ENCODE measurements at places on chromosomes 11 and 22.

GRCh38 chr11:1009991-1010390 lies 26.5 kb downstream of the MUC6 start:
- no peak for DNase-seq

GRCh38 chr11:112558691-112559090 lies 298.0 kb upstream of the PLET1 start:
- no peak for DNase-seq

- no peak for DNase-seq
Observed at GRCh38 chr11:60477035-60477445, 15.5 kb upstream of the MS4A12 start.

DNA sequence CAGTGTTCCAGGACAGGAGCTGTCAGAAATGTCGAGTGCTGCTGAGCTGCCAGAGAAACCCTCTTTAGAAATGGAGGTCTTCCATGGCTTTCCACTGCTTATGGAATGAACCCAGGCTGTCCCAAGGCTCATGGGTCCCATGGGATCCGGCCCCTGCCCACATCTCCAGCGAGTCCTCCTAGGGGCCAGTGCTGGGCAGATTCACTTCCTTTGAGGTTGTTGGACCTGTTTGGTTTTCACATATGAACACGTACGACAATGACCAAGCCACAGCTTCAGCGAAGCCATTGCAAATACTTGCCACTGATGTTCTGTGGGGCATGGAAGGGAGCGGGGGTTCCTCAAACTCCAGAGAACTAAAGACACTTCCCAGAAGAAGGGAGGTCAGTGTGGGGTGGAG lies 483.3 kb downstream of the TBC1D22A start:
- DNase-seq, result no peak

DNA sequence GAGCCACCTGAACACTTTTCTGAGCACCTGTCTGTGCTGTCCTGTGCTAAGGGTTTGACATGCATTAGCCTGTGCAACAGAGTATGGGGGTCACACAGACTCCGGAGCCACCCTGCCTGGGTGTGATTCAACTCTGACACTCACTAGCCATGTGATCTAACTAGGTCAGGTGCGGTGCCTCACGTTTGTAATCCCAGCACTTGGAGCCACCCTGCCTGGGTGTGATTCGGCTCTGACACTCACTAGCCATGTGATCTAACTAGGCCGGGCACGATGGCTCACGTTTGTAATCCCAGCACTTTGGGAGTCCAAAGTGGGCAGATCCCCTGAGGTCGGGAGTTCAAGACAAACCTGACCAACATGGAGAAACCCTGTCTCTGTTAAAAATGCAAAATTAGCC lies 11.4 kb downstream of the UBE2L6 start:
- DNase-seq, result no peak

- DNase-seq, result no peak
Observed at GRCh38 chr11:64843686-64844329, 645 bp downstream of the CDC42BPG start.

DNA sequence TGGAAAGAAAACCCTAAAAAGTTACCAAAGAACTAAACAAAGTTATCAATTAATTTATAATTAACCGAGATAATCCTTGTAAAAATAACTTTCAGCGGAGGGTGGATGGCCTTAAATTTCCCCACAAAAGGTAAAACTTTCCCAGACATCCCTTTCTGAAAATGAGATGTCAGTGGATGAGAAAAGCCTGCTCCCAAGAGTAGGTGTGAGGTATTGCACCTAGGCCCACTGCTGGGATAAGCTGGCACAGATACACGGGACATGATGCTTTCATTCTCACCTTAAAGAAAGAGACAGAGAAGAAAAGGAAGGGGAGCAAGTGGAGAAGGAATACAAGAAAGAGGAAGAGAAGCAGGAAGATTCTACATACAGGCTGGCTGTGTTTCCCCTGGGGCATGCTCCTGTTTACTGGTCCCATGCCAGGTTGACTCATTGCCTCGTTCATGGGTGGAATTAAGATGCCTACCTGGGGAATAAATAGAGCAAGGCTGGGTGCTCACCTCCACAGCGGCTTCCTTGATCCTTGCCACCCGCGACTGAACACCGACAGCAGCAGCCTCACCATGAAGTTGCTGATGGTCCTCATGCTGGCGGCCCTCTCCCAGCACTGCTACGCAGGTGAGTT lies at the start of gene SCGB2A2:
TSS of gene SCGB2A2 (plus strand) at position 505 of the 625 bp plus-strand sequence. CDS start at position 564, 59 bp downstream.
- DNase-seq, result no peak

GRCh38 chr11:115390441-115390840 lies 113.8 kb downstream of the CADM1 start:
- no peak for DNase-seq

- DNase-seq, result no peak
Observed at GRCh38 chr22:22730655-22731373, 86.4 kb downstream of the GGTLC2 start.

- DNase-seq, result no peak
Observed at GRCh38 chr11:67407688-67408163, 3.8 kb downstream of the TBC1D10C start.

DNA sequence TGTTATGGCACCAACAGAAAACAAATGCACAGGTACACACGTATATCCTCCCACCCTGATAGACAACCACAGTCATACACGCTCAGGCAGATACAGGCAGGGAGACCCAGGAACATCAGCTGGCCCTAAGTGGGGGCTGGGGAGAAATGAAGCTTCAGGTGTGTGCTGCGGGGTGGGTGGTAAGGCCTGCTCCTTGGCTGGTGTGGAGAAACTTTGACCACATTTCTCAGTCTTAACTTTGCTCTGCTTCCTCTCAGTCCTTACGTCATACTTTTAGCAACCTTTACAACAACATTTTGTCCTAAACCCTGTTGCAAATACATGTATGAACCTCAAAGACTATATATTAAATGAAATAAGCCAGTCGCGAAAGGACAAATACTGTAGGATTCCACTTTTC lies 6.7 kb upstream of the ANAPC15 start:
- DNase-seq, result no peak

Data from CD4-positive, alpha-beta T cell treated with Interleukin-1 beta for 1 hour (primary cell).